ENCODE measurements at places on chromosomes 5 and 9.

GRCh38 chr9:84538879-84539278 is 130.7 kb upstream of the NTRK2 start:
- DNase-seq: no peak

GRCh38 chr9:122349201-122349600 is 21.6 kb upstream of the PTGS1 start:
- no peak for DNase-seq

DNA sequence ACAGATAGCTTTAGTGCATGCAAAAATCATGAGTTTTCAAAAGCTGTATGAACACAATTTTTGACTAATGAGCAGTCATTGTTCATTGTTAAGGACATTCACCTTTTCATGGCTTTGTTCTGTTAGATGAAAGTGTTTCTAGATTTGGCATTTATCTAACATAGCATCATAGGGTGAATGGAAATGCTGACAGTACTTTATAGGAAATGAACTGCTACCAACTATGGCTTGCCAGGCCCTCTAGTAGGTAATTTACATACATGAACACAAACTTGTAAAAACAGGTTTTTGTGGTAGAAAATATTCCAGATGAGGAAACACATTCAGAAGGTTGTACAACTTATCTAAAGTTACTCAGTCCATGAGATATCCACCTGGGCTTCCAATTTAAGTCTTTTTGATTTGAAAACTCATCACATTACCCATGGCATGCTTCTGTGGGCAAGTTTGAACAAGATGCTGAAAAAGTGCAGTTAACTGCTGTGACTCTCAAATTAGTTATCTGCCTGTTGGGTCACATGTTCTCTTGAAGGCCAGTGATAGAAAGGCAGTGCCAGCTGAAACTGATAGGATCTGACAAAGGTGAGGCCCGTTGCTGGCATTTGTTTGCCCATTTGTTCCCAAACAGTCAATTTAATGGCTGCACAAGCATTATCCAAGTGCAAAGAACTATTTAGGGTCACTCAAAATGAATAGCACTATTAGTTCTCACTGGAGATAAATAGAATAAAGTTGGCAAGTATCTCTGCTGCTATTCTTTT is 399.1 kb downstream of the MAN2A1 start:
- DNase-seq: no peak

DNA sequence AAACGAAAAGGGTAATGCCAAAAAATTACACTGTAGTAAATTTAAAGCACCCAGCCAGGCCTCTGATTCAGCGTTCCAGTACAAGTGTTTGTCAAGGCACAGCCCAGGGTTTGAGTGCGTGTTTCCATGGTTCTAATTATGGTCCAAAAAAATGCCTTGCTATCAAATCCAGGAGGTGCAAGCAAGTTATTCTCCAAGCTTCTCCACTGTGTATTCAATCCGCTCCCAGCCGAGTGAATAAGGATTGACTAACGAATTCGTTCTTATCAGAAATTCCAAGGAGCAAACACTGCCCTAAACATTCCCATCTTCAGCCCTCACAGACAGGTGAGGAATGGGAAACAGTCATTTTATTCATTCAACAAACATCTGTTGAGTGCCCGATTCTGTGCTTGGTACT is 103.3 kb upstream of the WWC1 start:
- DNase-seq: no peak

DNA sequence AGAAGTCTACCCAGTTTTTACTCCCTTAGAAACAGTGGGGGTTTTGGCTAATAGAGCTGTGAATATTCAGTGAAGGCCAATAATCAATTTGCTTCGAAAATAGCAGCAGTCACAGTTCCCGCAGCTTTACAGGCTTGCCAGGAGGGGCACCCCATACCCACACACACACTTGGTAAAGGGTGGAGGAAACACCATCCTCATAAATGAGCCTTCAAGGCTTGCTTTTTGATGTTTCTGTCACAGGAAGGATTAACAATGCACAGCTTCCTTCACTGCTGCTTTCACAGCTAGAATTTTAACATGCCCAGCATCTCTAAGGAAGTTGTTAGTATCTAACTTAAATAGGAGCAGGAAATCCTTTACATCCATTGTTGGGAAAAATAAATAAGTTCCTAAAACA is 1247.5 kb upstream of the C9orf72 start:
- DNase-seq: no peak

- DNase-seq: no peak
Measured at GRCh38 chr9:3894772-3895171, 369.0 kb upstream of the RFX3 start.

- DNase-seq: no peak
Measured at GRCh38 chr5:53874409-53874808, 314.0 kb downstream of the NDUFS4 start.

Measured in stimulated activated CD4-positive, alpha-beta T cell treated with anti-CD3 and anti-CD28 coated beads, Interleukin-15, amount 100 ng/mL, for 48 hours (primary cell).